ENCODE measurements at places on chromosomes 7 and 10.

DNA sequence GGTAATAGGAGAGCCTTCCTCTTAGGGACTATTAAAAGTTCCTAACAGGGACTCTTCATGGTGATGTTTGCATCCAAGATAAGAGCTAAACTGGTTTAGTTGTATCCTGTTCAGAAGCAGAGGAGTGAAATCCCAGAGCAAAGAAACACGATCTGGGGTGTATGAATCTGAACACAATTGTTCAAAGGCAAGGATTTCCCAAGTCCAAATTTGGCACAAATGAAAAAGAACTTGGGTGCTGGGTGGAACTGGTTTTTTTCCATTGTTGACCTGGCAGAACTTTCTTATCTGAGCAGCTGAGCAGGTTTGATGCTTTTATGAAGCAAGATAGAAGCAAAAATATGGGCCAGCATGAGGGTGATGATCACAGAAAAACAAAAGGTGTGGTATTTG is 6.0 kb downstream of the AGFG2 start:
- DNase-seq, result no peak

DNA sequence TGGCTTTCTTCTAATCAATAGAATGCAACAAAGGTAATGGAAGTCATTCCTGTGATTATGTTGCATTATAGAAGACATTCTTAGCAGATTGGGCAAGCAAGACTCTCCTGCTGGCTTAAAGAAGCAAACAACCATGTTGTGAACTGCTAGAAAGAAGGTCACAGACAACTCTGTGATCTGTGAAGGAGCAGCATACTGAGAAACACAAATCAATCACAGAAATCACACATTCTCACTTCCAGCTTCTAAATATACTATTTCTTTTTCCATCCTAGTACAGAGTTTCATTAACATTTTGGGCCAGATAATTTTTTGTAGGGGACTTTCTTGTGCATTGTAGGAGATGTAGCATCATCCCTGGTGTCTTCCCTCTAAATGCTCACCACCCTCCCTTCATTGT is 28.0 kb upstream of the PALS2 start:
- DNase-seq, result no peak

DNA sequence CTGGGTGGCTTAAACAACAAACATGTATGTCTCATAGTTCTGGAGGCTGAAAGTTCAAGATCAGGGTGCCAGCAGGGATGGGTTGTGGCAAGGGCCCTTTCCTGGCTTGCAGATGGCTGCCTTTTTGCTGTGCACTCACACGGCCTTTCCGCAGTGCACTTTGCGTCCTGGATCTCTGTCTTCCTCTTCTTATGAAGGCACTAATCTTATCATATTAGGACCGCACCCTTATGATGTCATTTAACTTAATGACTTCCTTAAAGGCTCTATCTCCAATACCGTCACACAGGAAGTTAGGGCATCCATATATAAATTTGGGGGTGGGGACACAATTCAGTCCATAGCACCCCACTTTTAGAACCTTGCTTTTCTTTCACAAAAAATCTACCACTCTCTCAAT is 255.2 kb downstream of the SNX13 start:
- no peak for DNase-seq

DNA sequence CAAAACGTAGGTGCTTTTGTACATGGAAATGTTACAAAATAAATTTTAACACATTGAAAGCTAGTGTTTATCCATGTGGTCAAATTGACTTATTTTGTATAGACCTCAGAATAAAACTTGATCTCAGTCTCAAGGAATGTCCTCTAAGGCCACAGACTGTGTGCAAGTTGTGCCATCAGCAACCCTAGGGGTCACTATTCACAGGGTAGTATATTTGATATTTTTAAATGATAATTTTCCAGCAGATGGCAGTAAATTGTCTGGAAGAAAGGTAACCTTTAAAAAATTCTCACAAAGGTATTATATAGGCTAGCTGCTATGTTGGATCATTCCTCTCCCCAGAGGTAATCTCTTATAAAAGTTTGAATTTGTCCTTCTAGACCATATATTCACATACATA is 12.9 kb upstream of the SNX10 start:
- DNase-seq, result no peak

GRCh38 chr7:102284399-102284798 is 2.3 kb upstream of the SH2B2 start:
- DNase-seq, result no peak

GRCh38 chr10:133475425-133475734 is 21.6 kb downstream of the SCART1 start:
- no peak for DNase-seq

DNA sequence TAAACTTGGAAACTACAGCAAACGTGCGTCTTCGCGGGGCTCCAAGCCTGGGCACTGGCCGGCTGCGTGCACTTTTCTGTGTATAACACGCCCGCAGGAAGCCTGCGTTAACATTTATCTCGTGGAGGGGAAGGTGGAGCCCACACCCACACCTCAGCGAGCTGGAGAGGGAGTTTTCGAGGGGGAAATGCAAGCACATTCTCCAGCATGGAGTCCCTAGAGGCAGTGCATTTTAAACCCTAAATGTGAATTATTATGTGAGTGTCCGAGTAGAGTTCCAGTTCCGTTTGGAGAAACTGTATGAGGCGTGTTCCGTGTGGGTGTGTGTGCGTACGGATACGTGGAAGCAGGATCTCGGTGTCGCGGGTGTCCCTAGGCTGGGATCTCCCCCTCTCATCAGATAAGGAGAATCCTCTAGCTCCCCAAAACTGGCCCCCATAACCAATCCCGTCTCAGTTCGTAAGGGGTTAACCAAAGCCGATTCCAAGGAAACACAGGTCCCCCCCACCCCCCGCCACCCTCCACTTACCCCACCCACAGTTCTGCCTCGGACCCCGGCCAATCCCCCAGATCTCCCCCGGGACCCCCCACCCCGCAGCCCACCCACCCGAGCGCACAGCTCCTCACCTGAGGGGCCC is 403 bp downstream of the CDK6 start:
- no peak for DNase-seq

- no peak for DNase-seq
Measured at GRCh38 chr10:73469579-73469978, 26.2 kb downstream of the PPP3CB start.

DNA sequence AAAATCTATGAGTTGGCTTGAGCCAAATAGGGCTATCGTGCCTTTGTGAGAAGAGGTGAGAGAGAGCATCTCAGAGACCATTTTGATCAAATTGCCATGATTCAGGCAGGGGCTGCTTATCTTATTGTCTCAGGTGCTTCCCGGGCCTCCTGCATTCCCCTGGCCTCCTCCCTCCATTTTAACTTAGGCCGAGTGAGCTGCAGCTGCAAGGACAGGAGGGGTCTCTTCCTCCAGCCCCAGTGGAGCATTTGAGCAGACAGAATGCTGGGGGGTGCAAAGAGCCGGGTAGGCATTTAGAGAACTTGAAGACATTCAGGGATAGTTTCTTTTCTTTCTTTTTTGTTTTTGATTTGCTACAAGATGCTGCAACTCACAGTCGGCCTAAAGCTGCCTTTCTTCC is 59.0 kb downstream of the BUB3 start:
- DNase-seq, result no peak

GRCh38 chr10:18659819-18660535 is 746 bp downstream of the ARL5B start:
- DNase-seq, result no peak

DNA sequence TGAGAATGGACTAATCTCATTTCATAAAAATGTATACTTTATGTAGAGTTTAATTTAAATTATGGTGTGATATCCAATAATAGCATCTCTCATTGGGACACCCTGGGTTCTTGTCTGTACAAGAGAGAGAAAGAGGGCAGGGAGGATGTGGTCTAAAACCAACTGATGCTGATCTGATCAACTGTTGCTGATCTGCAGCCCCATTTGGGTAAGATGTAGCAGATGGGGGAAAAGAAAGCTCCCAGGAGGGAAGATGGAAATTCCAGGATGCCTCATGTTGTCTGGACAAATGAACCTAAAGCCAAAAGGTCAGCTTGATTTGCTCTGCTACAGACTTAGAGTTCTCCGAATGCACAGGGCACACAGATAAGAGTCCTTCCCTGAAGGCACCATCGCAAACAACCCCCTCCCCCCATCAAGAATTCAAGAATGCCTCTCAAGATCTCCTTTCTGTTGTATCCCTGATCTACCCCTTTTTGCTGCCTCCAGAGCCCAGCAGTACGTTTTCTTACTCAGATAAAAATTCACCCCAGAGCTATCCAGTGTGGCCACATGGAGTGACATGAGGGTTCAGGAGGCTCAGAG is 171.4 kb upstream of the INHBA start:
- no peak for DNase-seq

GRCh38 chr10:86693721-86694369 is 25.5 kb downstream of the LDB3 start:
- peak; percentile 28 for DNase-seq

DNA sequence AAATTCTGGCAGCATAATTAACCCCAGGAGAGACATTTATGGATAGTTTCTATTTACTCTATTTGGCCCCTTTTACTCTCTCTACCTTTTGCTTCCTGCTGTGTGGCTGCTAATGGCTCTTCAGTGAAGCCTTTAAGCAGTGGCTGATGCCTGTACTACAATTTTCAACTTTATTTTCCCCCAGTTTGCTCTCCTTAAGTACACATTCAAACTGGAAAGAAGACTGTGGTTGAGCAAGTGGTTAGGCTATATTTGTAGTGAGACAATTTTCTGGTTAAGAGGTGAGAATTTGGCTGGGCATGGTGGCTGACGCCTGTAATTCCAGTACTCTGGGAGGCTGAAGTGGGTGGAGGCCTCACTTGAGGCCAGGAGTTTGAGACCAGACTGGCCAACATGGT is 8.5 kb upstream of the RSBN1L start:
- no peak for DNase-seq

GRCh38 chr10:3780021-3780770 is 4.8 kb downstream of the KLF6 start:
- DNase-seq, result no peak

DNA sequence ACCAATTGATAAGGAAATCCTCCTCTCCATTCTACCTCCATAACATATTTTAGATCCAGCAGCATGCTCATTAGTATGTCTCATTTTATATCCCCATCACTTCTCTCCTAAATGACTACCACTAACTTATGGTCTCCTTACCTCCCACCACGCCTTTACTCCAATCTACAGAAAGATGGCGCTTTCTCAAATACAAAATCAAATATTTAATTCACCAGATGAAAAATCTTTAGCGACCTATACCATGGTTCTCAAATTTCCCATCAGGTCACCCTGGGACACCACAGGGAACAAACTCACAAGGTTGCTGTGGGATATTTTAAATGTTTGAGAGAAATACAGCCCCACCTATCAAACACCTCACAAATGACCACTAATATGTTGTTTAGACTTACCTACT is 27.0 kb upstream of the EBLN1 start:
- DNase-seq, result no peak

DNA sequence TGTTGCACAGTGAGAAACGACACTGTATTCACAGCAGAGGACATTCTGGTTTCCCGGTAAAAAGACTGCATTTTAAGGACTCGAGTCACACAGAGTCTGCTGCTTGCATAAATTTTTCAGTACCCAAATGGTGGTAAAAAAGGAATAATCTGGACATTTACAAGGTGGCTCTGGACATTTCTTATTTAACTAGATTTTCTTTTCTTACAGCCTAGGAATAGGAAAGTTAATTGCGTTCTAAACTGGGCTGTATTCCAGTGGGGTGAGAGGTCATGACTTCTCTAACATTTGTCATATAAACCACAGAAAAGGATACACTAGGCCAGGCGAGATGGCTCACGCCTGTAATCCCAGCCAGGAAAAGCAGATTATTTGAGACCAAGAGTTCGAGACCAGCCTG is 237.5 kb upstream of the KLF6 start:
- DNase-seq, result no peak

DNA sequence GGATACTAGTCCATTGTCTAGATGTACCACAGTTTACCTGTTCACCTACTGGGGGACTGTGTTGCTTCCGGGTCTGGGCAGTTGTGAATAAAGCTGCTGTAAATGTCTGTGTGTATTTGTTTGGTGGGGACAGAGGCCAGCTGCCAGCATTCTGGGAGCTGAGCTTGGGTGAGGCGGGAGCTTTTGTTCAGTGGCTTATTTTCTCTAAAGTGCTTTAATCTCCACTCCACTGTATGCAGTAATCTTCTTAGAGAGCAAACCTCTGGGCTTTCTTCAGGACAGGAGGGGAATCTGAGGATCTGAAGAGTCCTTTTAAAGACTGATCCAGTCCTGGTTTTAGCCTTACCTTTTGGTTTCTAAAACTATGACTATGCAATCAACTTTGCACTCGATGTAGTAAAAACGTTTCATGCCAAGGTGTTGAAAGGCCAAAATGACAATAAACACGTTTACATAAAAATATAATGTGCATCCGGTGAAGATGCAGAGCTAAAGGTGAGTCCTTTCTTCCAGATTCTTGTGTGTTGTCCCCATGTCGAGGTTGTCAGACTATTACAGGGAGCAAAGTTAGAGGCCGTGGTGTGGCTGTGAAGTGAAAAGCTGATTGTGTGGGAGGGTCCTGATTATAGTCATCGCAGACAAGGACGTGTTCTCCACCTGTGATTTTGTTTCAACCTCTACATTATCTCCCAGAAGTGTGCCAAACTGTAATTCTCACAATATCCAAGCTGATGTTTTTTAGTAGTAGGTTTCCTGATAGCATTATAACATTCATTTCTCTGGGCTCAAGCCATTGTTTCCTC is 279.8 kb downstream of the CAMK1D start:
- no peak for DNase-seq

DNA sequence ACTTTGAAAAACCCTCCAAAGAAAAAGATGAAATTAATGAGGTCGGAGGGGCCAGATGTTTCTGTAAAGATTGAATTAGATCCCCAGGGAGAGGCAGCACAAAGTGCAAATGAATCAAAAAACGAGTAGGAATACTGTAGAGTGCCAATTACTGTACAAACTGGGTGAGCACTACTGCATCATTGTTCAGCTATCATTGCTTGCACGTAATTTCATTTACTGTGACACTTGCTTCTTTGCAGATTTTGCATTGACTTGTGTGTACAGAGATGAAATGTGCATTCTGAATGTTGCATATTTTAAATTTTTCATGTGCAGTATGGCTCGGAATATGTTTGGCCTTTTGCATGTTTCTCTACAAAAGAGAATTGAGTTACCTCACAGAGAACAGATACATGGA is 123.7 kb downstream of the LCOR start:
- DNase-seq, result no peak

- no peak for DNase-seq
Measured at GRCh38 chr7:45216181-45216580, 58.6 kb downstream of the RAMP3 start.

- no peak for DNase-seq
Measured at GRCh38 chr10:71933651-71934050, 30.5 kb upstream of the CHST3 start.

DNA sequence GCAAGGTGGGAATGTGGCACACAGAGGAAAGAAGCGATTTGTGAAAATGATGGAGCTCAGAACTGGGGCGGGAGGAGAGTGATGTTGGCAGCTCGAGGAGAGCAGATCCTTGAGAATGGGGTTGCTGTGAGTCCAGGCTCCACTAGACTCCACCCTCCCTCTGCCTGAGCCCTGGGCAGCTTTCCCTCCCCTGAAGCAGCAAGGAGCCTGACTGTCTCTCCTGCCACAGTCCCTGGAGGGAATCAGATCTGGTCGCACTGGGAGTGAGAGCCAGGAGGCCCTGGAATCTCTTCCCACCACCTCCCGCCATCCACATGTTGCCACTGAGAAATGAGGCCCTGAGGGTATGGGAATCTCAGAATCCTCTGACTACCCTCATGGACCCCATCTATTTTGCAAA is 362.7 kb downstream of the PLXNA4 start:
- DNase-seq, result no peak
